LoVo (cell line): ENCODE measurements at places on chromosomes 16 and 17.

- DNase-seq: no peak
Observed at GRCh38 chr17:78258323-78259191, 27.1 kb downstream of the TMEM235 start.

DNA sequence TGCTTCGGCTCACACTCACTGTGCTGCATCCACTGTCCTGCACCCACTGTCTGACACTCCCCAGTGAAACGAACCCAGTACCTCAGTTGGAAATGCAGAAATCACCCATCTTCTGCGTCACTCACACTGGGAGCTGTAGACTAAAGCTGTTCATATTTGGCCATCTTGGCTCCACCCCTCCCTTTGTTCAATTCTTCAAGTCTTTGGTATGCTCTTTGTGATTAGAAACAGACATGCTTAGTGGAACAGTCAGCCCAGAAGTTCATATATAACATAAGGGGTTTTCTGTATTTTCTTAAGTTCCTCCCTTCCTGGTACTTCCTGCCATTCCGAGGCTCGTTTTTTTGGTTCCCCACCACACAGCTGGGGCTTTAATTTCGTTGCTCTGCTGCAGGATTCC is 398.5 kb upstream of the DYNLRB2 start:
- no peak for DNase-seq

- DNase-seq: no peak
Observed at GRCh38 chr16:2689968-2690801, 7.9 kb downstream of the KCTD5 start.

DNA sequence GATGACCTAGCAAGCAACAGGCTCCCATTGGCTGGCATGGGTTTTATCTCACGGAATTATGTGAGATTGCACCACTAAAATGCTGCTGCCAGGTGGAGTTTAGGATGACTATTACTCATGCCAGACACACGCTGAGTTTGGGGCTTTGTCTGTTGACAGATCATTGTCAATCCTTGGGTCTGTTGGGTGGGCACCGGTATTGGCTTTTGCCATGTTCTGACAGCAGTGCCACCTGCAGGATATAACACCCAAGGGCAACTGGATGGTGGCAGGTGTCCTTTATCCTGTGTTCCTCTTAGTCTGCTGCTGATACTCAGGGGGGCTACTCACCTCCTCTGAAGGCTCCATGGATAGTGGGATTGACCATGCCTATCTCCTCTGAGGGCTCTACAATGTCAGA is 221.6 kb upstream of the DYNLRB2 start:
- DNase-seq: no peak

GRCh38 chr16:87721622-87722585 is 43.9 kb downstream of the KLHDC4 start:
- DNase-seq: no peak

DNA sequence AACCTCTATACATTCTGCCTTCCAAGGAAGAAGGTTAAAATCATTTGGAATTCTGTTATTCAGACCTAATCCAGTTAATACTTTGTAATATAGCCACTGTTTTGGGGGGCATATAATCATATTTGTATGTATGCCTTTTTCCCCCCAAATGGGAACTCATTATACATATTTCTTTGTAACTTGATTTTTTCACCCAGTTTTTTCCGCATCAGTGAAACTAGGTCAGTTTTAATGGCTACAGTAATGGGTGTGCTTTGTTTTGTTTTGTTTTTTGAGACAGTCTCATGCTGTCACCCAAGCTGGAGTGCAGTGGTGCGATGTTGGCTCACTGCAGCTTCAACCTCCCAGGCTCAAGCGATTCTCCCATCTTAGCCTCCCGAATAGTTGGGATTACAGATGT is 54.9 kb downstream of the WWP2 start:
- DNase-seq: no peak

DNA sequence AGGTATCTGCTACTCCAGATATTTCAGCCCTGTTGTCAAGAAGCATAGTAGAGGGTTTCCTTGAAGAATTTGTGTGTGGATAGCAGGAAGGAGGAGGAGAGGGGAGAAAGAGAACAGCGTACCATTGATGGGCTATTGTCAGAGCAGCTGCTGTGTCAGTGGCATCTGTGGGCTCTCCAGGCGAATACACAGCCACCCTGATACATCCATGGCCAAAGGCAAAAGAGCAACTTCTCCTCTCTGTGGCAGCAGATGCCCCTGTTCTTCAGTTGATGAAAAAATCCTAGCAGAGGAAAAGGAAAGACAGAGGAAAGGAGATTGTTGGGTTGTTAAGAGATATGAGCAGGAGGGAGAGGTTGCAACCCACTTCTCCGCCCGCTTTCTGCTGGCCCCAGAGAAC is 12.2 kb upstream of the KCNJ2 start:
- DNase-seq: no peak

DNA sequence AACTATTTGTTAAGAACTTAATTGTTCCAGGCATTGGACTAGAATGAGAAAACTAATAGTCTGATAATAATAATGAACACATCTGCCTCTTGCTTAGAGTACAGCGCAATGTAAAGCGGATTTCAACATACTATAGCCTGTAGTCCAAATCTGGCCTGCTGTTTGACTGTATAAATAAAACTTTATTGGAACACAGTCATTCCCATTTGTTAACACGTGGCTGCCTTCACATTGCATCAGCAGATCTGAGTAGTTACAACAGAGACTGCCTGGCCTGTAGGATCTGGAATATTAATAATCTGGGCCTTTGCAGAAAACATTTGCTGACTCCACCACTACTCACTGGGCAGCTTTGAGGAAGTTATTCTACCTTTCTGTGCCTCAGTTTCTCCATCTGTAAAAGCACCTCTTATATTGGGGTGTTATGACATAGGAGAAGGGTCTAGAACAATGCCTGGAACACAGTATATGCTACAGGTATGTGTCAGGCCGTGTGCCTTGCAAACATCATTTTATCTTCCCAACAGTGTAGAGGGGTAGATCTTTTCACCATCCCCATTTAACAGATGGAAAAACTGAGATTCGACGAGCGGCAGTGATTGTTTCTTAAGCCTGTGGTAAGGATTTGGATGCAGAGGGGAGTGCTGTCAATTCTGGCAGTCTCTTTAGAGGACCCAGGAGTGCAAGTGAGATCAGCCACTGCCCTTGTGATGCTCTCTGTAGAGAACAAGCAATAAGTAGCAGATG is 22.2 kb downstream of the PDILT start:
- no peak for DNase-seq

GRCh38 chr17:13777003-13777402 is 175.3 kb upstream of the HS3ST3A1 start:
- DNase-seq: no peak

GRCh38 chr16:4654011-4654963 is 29.7 kb downstream of the MGRN1 start:
- peak; percentile 76 for DNase-seq

GRCh38 chr17:73782231-73782630 is 138.0 kb upstream of the SDK2 start:
- no peak for DNase-seq

DNA sequence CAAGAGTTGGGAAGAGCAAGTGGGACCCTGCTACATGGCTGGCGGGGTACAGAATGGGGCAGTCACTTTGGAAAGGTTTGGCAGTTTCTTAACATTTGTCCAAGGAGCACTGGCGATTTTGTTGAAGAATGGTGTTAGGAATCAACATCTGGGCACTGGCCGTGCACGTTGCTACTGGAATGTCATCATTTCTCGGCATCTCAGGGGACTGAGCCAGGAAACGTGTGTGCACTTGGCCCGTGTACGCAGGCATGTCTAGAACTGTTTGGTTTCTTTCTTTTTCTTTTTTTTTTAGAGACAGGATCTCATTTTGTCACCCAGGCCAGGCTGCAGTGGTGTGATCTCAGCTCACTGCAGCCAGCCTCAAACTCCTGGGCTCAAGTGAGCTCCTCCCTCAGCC is 17.3 kb upstream of the FOXK2 start:
- DNase-seq: no peak

DNA sequence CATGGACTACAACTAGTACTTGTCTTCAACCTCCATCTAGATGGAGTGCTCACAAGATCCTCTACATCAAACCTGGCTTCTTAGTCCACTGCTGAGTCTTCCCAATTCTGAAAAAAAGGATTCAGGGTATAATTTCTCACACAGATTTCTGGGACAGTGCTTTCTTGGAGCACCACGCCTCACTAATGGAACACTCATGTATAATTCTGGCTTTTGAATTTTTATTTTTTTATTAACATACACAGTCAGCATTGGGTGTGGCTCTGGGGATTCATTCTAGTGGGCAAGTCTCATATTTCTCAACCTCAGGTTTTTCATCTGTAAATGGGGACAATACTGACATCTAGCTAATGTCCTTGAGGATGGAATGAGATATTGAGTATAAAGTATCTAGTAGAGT is 696.0 kb downstream of the WWOX start:
- no peak for DNase-seq

DNA sequence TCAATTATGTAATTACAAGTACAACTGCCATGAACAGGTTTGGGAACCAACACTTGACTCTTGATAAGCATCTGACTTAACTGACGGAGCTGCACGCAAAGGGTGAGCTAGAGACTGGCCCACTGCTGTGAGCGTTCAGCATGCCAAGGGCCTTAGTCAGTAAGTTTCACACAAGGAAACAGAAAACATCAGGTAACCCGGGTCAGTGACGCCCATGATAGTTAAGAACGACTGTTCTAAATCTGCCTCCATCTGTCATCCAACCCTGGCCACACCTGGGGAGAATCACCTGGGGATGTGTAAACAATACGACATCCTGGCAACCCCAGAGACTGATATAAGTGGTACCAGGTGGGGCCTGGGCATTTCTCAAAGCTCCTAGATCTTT is 12.3 kb downstream of the SMIM5 start:
- DNase-seq: peak; percentile 91

DNA sequence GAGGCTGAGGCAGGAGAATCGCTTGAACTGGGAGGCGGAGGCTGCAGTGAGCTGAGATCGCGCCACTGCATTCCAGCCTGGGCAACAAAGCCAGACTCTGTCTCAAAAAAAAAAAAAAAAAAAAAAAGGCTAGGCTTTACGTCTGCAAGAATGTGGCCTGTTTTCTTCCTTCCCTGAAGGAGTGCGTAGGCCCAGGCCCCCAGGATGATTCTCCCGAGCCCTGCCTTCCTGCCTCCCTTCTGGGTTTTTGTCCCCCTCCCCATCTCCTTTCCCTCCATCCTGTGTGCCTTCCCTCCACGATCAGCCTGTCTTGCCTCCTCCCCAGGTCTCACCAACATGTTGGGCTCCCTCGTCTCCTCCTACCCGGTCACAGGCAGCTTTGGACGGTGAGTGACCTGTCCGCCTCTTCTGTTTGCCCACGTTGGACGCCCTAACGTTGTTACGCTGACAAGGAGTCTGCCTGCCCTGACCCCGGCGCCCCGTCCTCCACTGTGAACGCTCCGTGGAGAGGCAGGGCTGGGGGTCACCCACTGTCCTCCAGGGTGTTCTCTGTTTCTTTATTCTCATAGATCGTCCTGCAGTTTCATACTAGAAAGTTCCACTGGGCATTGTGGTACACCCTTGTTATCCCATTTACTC is 15.7 kb upstream of the RNF213 start:
- no peak for DNase-seq

DNA sequence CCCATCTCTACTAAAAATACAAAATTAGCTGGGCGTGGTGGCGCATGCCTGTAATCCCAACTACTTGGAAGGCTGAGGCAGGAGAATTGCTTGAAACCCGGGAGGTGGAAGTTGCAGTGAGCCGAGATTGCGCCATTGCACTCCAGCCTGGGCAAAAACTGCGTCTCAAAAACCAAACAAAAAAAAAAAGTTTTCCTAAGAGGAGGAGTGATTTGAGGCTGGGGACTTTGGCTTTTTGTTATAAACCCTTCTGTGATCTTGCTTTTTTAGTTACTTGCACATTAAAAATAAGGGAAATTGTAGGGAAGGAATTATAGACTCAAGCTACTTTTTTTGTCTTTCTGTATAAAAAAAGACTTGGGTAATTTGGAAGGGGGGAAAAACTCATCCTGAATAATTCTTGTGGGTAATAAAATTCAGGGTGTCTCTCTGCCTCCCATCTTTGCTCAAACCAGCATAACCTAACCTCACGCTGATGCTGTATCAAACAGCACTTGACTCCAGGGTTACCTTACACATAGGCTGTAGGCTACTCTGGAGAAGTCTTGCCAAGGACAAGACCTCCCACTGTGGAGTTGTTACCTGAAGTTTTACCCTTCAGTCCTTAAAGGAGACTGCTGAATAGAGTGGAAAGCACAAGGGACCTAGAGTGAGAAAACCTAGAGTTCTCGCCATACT is 1.7 kb upstream of the CDR2 start:
- no peak for DNase-seq

DNA sequence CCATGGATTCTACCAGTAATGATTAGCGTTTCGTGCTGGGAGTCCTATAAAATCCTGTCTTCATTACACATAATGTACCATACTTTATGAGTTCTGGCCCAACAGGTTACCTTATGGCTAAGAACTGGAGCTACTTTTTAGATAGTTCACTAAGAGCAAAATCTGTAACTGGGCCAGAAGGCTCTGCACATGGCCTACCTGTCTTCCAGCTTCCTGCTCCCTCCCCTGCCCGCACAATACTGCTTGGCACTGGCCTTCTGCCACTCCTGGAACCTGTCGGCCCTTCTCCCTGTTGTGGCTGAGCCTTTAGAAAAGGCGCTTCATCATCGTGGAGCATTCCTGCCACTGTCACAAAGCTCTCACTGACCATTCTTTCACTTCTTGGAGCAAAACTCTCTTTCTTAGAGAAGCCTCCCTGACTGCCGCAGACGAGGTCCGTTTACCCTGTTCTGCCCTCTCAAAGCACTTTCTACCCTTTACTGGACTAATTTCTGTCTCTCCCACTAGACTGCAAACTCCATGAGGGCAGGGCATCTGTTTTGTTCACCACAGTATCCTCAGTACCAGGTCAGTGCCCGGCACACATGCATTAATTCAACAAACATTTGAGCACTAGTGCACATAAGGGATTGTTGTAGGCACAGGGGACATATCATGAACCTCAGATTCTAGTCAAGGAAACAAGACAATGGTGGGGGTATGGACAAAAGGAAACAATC is 116.5 kb downstream of the PARN start:
- DNase-seq: no peak

GRCh38 chr16:65463652-65464260 is 341.9 kb upstream of the CDH11 start:
- DNase-seq: no peak

GRCh38 chr17:66495035-66495434 is 192.6 kb downstream of the PRKCA start:
- DNase-seq: no peak

GRCh38 chr17:17523731-17524490 is 27.7 kb upstream of the RASD1 start:
- no peak for DNase-seq
